ENCODE measurements at places on chromosomes 16 and 17.

DNA sequence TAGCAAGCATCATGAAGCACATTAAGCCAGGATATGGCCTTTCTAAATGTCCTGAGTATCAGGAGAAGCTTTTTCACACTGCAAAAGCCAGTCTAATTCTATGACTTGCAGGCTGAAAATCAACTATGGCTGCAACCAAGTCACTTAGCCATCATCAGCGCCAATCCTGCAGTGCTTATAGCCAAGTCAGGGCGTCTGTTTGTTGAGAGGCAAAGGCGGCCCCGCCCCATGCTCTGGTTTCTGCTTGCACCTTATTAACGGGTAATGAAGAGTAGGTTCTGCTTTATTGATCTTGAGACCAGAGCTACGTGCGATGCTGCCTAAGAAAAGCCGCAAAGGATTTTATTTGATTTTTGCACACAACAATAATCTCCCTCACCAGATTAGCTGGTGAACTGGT, 88.4 kb downstream of the CDH13 start:
- peak; percentile 39 for DNase-seq

DNA sequence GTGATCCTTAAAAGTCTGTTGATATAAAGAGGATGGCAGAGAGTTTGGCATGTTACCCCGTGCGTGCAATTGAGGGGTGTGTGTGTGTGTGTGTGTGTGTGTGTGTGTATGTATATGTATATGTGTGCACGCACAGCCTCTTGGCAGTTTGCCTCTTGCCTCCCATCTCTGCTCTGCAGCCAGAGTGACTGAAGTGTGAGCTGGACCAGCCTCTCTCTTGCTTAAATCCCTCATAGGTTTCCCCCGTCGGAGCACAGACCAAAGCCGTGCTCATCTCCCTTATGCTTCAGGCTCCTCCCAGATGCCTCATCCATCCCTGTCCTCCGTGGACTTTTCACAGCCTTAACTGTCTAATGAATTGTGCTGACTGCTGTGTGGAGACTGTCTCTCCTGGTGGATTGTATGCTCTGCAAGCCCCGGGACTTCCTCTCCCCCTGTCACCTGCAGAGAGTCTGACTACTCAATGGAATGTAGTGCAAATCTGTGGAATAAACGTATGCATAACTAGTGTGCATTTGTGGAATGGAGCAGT, 413.5 kb downstream of the CPPED1 start:
- no peak for DNase-seq

DNA sequence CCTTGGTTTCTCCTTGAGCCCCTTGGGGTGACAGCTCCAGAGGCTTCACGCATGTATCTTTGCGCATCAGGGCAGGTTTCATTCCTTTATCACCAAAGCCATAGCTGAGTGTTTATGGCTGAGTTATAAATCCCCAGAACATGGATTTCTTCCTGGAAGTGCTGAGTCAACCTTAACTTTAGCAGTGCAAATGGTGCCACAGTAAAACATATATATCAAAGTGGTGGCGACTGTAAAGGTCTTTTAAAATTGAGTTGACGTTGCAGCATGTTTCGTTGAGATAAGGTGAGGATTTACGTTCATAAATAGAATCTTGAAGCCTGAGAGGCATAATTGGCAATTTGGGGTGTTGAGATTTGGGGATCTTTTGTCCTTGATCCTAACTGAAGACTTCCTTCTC, 214.1 kb downstream of the HS3ST4 start:
- no peak for DNase-seq

- no peak for DNase-seq
Measured at GRCh38 chr17:6914711-6915110, 81.1 kb upstream of the ALOX12 start.

- DNase-seq: no peak
Measured at GRCh38 chr16:9395958-9396359, 304.5 kb downstream of the HAPSTR1 start.

- no peak for DNase-seq
Measured at GRCh38 chr16:78455861-78456260, 356.4 kb downstream of the WWOX start.

GRCh38 chr16:66652661-66653360, 43.7 kb downstream of the CMTM4 start:
- no peak for DNase-seq

DNA sequence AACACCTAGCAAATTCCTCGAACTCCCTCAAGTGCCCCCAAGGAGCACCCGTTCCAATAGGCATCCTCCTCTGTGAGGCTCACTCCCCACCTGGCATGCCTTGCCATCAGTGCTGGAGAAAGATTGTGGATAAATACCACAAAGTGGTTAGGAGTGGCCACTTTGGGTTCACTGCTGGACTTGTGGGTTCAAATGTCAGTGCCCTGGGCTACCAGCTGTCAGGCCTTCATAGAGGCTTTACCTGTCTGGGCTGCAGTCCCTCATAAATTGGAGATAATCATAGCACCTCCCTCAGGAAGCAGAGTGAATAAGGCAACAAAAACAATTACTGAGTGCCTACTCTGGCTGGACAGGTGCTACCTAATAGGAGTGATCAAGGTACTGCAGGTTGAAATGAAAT, 1.5 kb upstream of the SYT17 start:
- DNase-seq: no peak

- peak; percentile 68 for DNase-seq
Measured at GRCh38 chr17:4143563-4144421, 795 bp downstream of the CYB5D2 start.

GRCh38 chr17:38672788-38673706, 1.7 kb downstream of the EPOP start:
- DNase-seq: no peak

GRCh38 chr16:25966172-25967097, 274.7 kb downstream of the HS3ST4 start:
- no peak for DNase-seq

GRCh38 chr17:48679385-48680096, 42.8 kb downstream of the PRAC1 start:
- DNase-seq: no peak

DNA sequence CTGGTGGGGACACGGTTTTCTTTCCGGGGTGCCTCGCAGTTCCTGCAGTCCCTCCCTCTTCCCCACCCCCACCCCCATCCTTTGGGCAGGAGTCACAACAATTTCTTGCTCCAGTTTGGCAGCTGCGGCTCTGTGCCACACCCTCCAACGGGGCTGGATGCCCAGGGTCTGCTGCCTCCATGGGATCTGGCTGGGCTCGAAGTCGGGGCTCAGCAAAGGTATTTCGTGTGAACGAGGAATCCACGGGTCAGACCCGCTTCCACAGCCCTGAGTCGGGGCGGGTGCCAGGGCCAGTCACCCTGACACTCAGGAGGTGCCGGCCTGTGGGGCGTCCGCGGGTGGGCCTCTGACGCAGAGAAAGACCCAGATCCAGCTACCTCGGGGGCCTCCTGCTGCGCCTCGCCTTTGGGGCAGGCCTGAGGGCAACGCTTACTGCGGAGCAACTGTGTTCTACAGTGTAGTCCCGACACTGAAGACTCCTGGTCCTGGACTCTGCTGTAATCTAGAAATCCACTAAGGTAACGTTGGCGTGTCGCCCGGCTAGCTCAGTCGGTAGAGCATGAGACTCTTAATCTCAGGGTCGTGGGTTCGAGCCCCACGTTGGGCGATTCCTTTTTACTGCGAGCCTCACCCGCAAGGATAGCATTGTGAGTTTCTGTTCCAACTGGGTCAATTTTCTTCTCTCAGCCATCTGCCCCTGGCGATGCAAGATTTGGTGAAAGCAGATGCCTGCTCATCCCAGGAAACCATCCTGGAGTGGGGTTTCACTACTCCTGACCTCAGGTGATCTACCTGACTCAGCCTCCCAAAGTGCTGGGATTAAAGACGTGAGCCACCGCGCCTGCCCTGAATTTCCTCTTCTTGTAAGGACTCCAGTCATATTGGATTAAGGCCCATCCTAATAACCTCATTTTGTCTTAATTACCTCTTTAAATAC, 12.6 kb upstream of the OR1F1 start:
- peak; percentile 47 for DNase-seq

DNA sequence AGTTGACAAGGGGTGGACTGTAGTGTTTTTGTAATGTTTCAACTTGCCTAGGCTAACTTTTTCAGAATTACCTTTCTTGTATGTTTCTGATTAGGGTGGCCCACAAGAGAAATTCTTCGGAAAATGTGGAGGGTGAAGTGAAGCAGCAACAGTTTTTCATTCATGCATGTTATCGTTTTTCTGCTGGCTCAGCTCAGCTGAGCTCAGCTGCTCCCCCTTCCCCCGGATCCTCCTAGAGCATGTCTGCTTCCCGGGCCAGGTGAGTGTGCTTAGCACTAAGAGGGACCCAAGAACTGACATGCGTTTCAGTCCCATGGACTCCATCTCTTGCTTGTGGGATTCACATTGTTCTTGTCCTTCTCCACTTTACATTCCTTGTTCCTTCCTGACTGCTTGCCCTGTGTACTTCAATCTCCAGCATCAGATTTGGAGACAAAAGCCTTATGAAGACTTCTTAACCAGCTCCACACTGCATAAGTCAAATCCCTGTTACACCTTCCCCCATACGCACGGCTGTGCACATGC, 33.6 kb downstream of the SCPEP1 start:
- no peak for DNase-seq

DNA sequence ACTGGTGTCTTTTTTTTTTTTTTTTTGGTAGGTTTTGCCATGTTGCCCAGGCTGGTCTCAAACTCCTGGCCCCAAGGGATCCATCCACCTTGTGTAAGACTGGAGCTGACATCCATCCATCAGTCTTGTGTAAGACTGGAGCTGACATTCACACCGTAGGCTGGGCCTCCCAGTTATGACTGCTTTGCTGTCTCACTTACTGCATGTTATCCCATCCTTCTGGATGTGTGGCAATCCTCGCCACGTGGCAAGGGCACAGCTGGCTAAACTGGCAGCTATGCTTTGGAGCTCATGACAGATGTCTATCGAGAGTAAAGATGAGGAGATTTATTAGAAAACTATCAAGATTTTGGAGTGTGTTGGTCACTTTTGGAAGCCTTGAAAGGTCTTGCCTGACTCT, 115.1 kb downstream of the ABCA8 start:
- peak; percentile 88 for DNase-seq

GRCh38 chr17:66468241-66469087, 166.1 kb downstream of the PRKCA start:
- no peak for DNase-seq

GRCh38 chr17:67079491-67079890, 35.1 kb downstream of the CACNG1 start:
- DNase-seq: no peak

DNA sequence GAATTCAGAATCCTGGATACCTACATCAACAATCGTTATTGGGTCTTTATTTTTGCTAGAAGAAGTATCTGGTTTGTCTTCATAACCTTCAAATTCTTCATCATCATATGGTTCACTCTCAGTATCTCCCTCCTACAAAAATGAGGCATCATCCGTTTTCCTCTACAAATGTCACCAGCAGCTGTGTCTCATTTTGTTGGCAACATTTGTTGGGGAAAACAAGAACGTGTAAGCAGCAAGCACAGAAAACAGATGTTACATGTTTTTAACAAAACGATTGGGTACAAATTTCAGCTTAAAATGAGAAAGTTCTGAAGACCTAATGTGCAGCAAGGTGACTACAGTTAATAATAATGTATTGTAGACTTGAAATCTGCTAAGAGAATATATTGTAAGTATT, 8.7 kb downstream of the CCDC47 start:
- no peak for DNase-seq

GRCh38 chr16:29141586-29142324, 156.9 kb downstream of the LAT start:
- no peak for DNase-seq

DNA sequence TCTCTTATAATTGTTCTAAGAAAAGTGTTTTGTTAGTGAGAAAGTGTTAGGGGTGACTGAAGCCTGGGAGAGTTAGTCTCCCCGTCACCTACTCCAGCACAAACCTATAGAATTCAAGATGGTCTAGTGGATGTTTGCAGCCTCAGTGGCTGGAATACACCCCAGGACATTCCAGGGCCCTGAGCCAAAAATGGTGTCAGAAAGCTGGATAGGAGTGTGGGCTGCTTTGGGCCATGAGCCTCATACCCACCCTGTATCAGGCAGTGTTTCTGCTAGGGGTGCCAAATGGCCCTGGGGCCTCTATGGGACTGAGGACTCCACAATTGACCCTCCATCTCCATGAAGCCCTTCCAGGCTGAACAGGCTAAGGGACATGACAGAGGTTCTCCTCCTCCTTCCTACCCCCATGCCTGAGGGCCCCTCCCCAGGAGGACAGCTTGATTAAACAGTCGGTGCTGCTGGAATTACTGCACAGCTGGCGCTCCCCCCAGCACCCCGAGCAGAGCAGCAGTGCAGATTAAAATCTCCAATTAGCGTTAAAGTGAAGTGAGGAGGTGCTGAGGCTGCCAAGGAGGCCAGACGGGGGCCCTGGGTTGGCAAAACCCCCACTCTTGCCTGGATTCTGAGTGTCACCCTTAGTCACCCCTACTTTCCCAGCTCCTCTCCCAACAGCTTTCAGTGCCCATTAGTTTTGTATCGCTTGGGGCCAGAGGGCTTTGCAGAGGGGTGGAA, 59.1 kb downstream of the NEUROD2 start:
- peak; percentile 86 for DNase-seq

DNA sequence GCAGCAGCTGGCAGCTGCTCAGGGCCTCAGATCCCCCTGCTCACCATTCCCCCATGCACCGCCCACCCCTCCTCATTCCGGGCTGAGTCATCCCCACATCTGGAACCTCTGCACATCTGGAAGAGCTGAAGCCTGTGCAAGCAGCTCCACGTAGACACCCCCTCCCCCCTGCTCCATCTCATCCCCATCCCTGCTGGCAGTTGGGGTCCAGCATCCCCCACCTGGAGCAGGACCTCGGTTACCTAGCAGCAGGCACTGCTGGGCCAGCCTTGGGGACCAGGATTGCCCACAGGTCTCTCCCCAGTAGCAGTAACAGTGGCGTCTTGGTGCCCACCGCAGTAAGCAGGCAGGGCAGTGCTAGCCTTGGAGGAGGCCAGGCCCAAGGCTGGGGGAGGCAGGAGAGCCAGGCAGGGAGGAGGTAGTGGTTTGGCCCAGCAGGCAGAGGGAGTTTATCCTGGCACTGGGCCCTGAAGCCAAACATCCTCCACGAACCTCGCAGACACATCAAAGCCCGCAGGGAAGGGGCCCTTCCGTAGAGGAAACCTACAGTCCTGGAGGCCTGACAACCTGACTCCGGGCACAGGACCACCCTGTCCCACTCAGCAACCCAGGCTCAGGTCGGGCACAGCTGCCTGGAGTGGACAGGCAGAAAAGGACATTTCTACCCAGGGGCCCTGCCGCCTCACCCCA, 7.7 kb upstream of the TMEM92 start:
- no peak for DNase-seq

DNA sequence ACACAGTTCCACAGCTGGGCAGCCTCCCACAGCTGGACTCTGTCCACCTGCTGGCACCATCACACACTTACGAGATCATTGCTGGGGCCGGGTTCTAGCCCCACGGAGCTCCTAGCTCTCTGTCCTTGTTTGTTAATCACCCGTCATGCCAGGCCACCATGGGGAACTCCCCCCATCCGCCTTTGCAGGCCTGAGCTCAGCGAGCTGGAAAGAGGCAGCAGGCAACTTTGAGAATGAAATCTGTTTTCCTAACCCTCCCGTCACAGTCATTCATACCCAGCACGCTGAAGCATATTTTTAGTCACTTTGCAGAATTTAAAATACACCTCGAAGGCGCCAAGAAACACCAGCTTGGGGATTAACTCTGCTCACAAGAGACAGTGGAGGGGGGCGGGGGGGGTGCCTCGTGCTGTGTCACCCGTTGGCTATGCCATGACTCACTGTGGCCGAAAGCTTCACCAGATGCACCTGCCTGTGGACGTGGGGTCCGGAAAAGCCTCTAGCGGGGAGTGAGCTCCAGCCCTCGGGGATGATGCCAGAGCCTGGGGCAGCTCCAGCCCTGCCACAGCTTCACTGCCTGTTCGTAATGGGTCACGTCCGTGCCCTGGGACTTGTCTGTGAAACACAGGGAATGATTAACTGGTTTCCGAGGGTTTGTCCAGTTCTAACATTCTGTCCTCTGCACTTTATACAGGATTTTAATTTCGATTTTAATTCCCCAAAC, 1.4 kb upstream of the SPNS2 start:
- DNase-seq: no peak
